Activated T-cell treated with anti-CD3 and anti-CD28 coated beads for 24 hours (primary cell): ENCODE measurements at places on chromosomes 11 and 22.

DNA sequence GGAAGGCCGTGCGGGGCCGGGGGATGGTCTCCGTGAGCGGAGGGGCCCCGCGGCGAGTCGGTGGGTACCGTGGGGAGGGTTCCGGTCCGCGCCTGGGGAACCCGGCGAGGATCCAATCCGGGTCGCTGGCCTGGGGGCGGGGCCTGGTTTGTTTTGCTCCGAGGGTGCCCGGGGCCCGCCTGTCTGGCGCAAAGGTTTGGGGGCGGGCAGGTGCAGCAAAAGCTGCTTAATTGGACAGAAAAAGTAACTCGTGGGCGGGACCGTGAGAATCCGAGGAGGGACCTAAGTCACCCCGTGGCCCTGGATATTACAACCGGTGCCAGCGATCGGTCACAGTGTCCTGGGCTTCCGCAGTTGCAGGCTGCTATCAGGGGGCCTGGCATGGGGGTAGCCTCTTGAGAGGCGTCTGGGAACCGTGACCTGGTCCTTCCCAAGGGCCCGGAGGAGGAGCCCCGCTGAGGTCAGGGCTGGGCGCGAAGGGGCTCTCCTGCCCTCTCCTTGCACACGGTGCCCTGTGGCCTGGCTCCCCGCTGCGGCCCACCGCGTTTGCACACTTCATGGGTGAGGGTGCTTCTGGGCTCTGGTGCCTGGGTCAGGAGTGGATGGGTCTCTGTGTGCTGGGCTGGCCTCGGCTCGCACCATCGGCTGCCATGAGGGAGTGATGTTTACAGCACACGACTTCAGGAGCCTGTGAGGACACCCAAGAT, 1.4 kb downstream of the PNPLA2 start:
- peak; percentile 89 for DNase-seq

- no peak for DNase-seq
Observed at GRCh38 chr11:12213883-12214282, 103.5 kb downstream of the MICAL2 start.

DNA sequence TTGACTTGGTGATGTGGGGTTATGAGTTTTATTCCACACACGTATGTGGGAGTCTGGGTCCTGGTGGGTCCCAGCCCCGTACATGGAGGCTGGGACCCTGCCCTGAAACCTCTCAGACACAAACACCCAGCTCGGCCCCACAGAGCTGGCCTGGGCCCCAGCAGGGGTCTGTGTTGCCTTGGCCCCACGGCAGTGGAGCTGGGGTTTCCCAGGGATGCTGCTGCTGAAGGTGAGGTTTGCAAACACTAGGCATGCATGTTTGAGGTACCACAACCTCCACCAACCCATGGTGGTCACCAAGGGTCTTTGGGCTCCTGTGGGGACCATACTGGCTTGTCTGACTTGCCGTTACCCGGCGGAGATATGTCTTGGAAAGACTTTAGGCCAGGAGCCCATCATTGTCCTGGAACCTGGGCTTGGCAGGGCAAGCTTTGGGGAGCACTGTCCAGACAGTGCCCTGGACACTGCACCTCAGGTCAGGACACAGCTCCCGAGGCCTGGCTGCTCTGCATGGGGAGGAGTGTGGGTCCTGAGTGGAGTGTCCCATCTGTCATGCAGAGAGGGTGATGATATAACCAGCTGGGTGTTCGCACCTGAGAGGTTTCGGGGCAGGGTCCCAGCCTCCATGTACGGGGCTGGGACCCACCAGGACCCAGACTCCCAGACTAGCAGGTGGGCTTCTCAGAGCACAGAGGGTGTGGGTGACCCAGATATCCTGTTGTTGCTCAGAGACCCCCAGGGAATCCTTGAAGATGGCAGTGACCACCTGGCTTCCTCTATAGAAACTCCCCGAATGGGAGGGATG, 63.3 kb downstream of the KCNQ1 start:
- DNase-seq, result no peak

DNA sequence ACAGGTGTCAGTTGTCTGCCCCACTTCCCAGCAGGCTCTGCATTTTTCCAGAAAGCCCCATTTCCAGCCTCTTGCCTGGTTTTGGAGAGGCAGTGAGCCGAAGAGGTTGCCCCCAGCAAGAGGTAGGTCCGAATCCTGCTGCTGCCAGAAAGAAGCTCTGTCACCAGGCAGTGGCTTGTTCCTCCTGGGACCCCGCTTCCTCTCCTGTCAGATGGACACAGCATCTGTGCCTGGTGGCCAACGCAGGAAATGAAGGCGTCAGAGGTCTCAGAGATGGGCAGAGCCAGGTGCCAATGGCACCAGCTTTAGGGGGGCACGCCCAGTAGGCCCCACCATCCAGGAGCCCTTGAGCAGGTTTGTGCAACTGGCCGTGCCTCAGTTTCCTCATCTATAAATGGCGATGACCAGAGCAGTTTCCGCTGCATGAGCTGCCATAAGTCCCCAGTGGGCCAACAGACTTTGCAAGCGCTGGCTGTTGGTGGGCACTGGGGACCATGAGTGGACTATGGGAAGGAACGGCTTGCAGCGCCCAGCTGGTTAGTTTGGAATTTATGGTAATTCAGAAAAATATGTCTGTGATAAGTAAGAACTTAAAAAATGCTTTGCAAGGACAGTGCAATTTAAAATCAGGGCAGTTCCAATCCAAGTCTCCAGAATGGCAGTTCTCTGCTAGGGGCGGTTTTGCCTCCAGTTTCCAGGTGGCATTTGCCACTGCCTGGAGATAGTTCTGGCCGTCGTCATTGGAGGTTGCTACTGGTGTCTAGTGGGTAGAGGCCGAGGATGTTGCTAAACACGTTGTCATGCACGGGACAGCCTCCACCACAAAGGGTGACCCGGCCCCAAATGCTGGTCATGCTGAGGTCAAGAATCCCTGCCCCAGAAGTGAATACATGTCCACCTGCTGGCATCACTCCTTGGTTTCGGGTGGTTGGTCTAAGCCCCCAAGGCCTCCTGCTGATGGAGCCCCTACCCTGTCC, 2.3 kb upstream of the OSBPL5 start:
- no peak for DNase-seq

- no peak for DNase-seq
Observed at GRCh38 chr11:112864672-112865071, 96.5 kb upstream of the NCAM1 start.

DNA sequence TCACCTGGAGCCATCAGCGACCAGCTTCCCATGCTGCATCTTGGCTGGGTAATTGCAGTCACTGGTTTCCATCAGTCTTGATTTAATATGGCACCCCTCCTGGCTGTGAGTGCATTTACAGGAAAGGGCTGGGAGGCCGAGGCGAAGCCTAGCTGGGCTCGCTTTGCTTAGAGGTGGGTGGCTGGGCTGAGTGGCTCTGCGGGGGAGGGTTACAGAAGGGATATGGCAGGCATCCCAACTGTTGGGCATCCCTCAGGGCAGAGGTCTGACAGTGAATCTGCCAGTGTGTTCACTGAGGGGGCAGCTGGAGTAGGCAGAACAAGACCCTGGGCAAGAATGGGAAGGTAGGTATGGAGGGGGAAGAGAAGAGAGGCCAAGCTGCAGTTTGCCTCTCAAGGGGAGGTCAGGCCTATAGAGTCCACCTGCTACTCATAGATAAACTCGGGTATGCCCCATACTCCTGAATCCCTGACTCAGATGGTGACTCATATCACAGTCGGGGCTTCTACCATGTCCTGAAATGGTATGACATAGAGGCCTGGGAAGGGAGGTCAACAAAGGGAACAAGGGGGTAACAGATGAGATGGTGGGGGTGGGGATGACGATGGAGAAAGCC, 77.5 kb upstream of the PHOX2A start:
- no peak for DNase-seq
